Hair follicle dermal papilla cell (primary cell): ENCODE measurements at places on chromosomes 11 and 22. TPM values are rescaled to one million over a fixed set of nuclear protein-coding genes. Genes with fewer than 3 reads are reported as not detected.

ABCC8 gene
- total RNA-seq = not detected in 2 replicates

ZNF195 gene
- 15.3 and 18.5 TPM in 2 replicates for total RNA-seq

SCGB1A1 gene
- total RNA-seq = not detected in 2 replicates

MS4A12 gene
- not detected in 2 replicates for total RNA-seq
